T-cell (primary cell): ENCODE measurements at places on chromosomes 3 and 15.

- no peak overlapping the region for H3K4me3 ChIP-seq
- no peaks in the 10 kb centered on the region for H3K36me3 ChIP-seq
- H3K4me1 ChIP-seq: no peaks in the 10 kb centered on the region
- no peak for DNase-seq
These were observed 97.3 kb upstream of the THRB start for GRCh38 chr3:24591661-24592555.

DNA sequence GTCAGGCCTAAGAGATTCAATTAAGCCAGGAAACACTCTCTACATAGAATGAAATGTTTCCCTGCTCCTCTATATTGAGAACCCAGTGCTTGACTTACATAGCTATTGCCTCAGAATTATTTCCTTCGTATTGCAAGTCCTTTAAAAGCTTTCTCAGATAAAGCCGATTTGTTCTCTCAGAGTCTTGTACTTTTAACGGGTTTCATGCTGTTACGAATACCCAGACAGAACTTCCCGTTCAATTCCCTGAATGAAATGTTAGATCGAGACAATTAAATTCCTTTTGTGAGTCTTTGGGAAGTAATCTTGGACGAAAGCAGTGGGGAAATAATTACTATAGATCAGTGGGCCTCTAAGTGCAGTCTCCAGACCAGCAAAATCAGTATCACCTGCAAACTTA is 102.8 kb upstream of the CHL1 start:
- H3K4me3 ChIP-seq: no peak overlapping the region
- H3K27me3 ChIP-seq: no peaks in the 10 kb centered on the region
- no peak overlapping the region for H3K27ac ChIP-seq
- H3K4me1 ChIP-seq: no peaks in the 10 kb centered on the region

GRCh38 chr15:52521682-52522081 is 7.0 kb downstream of the MYO5A start:
- H3K36me3 ChIP-seq: no peaks in the 10 kb centered on the region
- DNase-seq: no peak
- H3K27ac ChIP-seq: no peak overlapping the region
- no peaks in the 10 kb centered on the region for H3K27me3 ChIP-seq
- no peaks in the 10 kb centered on the region for H3K4me1 ChIP-seq

GRCh38 chr3:12357456-12357855 is 68.6 kb downstream of the PPARG start:
- no peaks in the 10 kb centered on the region for H3K27me3 ChIP-seq
- H3K27ac ChIP-seq: no peak overlapping the region
- H3K4me1 ChIP-seq: no peaks in the 10 kb centered on the region
- H3K36me3 ChIP-seq: no peaks in the 10 kb centered on the region
- no peak overlapping the region for H3K4me3 ChIP-seq

DNA sequence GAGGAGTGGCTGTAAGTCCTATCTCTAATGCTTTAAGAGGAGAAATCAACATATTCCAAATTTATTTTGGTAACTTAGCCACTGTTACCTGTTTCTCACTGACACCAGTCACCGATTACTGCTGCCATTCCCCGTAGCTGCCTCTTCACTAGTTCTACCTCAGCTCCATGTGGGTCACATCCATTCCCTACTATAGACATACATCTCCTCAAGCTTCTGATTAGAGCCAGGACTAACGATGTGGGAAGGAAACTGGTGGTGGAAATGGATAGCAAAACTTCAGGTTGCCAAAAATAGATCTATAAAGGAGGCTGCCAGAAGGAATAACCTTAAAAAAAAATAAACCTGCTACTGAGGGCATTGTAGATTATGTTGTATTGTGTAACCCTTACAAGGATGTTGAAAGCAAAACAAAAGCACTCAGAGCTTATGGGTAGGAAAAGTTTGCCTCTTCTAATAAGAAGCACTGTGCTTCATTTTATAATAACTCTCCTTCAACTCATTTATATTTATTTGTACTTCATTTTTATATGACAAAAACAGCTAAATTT is 56.0 kb downstream of the KAT2B start:
- no peaks in the 10 kb centered on the region for H3K27me3 ChIP-seq
- peaks cover 53% of the 10 kb centered on the region for H3K36me3 ChIP-seq
- H3K4me3 ChIP-seq: no peak overlapping the region
- no peak overlapping the region for H3K27ac ChIP-seq
- H3K4me1 ChIP-seq: peaks cover 6% of the 10 kb centered on the region

GRCh38 chr3:158405507-158405906 is 165.5 kb upstream of the MLF1 start:
- H3K27ac ChIP-seq: no peak overlapping the region
- H3K4me1 ChIP-seq: no peaks in the 10 kb centered on the region
- DNase-seq: no peak
- H3K27me3 ChIP-seq: no peaks in the 10 kb centered on the region

DNA sequence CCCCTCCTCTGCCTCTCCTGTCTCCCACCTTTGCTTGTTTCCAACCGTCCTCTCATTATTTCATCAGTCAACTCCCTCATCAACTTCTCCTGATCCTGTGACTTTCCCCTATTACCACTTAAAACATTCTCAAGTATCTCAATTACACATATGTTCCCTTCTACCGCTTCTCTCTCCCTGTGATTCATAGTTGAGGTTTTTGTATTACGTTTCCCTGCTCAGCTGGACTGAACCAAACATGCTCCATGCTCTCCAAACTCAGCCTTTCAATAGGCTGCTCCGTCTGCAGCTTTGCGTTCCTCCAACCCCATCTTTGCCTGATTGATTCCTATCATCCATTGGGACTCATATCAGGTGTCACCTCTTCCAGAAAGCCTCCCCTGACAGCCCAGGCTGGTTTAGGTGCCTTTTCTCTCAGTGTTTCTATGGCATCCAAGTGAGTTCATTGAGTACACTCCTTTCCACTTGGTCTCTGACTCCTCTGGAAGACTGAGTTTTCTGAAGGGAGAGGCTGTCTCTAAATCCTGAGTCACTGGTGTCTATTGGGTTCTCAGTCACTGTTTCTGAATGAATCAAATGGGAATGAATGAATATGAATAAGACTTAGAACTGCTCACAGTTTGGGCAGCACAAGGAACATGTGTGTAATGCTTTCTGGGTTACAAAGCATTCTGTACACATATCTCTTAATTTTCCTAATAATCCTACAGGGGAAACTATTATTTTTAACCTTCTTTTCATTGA is 56.4 kb downstream of the PLD1 start:
- no peaks in the 10 kb centered on the region for H3K36me3 ChIP-seq
- no peak for DNase-seq
- no peak overlapping the region for H3K27ac ChIP-seq
- no peaks in the 10 kb centered on the region for H3K27me3 ChIP-seq
- no peaks in the 10 kb centered on the region for H3K4me1 ChIP-seq

- no peak overlapping the region for H3K4me3 ChIP-seq
- H3K36me3 ChIP-seq: peaks cover 60% of the 10 kb centered on the region
- no peaks in the 10 kb centered on the region for H3K4me1 ChIP-seq
- no peak for DNase-seq
These were observed 60.6 kb downstream of the USP8 start for GRCh38 chr15:50484781-50485180.

DNA sequence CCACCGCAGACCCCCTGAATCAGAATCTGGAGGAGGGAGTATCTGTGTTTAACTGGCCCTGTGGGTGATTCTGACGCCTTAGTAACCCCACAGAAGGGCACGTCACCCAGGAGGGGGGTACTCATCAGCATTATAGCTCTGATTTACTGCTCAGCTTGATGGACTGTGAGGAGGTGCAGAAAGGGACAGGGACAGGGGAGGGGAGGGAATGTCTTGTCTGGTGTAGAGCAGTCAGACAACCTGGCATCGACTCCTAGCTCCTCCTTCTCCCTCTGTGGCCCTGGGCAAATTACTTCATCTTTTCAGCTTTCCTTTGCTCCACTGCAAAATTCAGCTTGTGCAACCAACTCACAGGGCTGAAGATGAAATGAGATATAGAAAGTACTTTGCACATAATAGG is 42.3 kb upstream of the GLCE start:
- H3K27ac ChIP-seq: no peak overlapping the region
- H3K4me1 ChIP-seq: peaks cover 14% of the 10 kb centered on the region
- DNase-seq: no peak
- H3K36me3 ChIP-seq: no peaks in the 10 kb centered on the region
- peaks cover 40% of the 10 kb centered on the region for H3K27me3 ChIP-seq
- H3K4me3 ChIP-seq: no peak overlapping the region

- peaks cover 62% of the 10 kb centered on the region for H3K4me1 ChIP-seq
- H3K27me3 ChIP-seq: no peaks in the 10 kb centered on the region
- H3K36me3 ChIP-seq: no peaks in the 10 kb centered on the region
- peak overlapping the region; percentile 15 for H3K4me3 ChIP-seq
- DNase-seq: no peak
- H3K27ac ChIP-seq: no peak overlapping the region
These were observed 2.3 kb downstream of the SETD5 start for GRCh38 chr3:9399746-9400145.

DNA sequence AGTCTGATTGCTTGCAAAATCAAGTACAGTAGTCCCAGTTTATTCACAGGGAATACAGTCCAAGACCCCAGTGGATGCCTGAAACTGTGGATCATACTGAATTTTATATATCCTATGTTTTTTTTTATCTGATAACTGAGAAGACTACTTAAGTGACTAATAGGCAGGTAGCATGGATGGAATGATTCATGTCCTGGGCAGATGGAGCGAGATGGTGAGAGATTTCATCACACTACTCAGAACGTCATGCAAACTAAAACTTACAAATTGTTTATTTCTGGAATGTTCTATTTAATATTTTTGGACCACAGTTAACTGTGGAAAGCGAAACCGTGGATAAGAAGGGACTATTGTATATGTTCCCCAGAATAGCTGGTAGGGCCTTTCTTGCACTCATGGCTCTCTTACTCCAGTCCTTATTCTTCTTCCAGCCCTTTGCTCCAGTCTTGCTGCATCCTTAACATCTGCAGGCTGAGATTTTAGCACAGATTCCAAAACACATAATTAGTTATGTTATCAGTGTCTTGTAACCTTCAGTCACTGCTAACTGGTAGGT is 290.0 kb downstream of the ADAMTSL3 start:
- DNase-seq: no peak
- H3K36me3 ChIP-seq: no peaks in the 10 kb centered on the region
- H3K4me1 ChIP-seq: no peaks in the 10 kb centered on the region
- no peak overlapping the region for H3K4me3 ChIP-seq

GRCh38 chr3:44093531-44093930 is 148.2 kb upstream of the TOPAZ1 start:
- no peaks in the 10 kb centered on the region for H3K27me3 ChIP-seq
- no peaks in the 10 kb centered on the region for H3K4me1 ChIP-seq
- no peaks in the 10 kb centered on the region for H3K36me3 ChIP-seq

- no peaks in the 10 kb centered on the region for H3K27me3 ChIP-seq
- peaks cover 21% of the 10 kb centered on the region for H3K4me1 ChIP-seq
- no peaks in the 10 kb centered on the region for H3K36me3 ChIP-seq
- H3K4me3 ChIP-seq: peak overlapping the region; percentile 64
These were observed 89.3 kb downstream of the LRRK1 start for GRCh38 chr15:101008158-101009139.

DNA sequence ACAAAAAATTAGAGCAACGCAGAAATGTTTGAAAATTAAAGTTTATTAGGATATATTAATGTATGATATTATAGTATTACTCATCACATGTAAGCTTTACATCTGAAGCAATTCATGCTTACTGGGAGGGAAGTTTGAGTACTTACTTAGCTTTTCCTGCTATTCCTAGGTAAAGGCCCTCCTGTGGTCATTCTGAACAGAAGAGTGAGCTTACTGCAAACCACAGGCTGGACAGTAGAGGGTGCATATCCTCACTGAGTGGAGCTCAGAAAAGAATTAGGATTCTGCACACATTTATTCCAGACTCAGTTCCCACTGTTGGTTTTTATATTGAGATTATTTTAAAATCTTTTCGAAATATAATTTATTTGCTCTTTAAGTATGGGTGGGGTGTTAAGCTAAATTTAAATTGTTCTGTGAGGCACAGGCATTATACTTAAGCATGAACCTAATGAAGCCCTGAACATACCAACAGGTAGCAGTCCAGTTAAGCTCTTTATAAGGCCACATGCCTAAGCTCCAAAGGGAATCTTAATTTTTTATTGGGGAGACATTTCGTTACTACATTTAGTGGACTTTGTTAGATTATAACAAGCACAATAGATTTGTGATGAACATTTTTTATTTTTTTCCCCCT is 10.2 kb downstream of the MRPS22 start:
- H3K4me3 ChIP-seq: no peak overlapping the region
- no peaks in the 10 kb centered on the region for H3K27me3 ChIP-seq
- peaks cover 3% of the 10 kb centered on the region for H3K36me3 ChIP-seq
- H3K27ac ChIP-seq: no peak overlapping the region
- no peaks in the 10 kb centered on the region for H3K4me1 ChIP-seq

DNA sequence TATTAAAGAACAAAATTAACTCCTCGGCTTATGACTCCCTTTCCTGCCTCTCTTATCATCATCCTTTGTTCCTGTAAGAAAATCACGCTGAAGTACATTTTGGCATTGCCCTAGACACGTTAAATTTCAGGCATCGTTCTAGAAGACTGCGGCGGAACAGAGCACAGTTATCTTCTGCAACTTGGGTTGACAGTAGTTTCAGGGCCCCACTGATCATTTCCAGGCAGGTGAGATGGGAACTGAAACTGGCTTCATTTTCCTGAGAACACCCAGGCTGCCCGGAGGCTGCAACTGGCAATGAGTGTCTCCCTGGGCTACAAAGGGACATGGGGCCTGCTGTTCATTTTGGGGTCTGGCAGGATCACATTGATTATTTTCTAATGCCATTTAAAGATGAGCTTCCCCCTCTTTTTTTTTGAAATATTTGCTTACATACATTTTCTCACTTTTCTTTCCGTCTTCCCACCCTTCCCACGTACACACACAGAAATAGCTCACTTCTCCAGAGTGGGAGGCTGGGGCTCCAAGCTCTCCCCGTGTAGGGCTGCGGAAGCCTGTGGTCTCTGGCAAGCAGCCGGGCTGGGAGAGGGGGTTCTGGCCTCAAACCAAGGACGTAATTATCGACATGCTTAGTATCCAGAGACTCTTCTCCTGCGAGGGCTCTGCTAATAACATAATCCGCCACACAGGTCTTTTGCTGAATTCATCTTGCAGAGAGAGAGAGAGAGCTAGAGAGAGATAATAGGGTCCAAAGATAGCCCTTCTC is 267.4 kb downstream of the ABHD5 start:
- H3K4me1 ChIP-seq: no peaks in the 10 kb centered on the region
- no peaks in the 10 kb centered on the region for H3K36me3 ChIP-seq
- H3K27ac ChIP-seq: no peak overlapping the region

DNA sequence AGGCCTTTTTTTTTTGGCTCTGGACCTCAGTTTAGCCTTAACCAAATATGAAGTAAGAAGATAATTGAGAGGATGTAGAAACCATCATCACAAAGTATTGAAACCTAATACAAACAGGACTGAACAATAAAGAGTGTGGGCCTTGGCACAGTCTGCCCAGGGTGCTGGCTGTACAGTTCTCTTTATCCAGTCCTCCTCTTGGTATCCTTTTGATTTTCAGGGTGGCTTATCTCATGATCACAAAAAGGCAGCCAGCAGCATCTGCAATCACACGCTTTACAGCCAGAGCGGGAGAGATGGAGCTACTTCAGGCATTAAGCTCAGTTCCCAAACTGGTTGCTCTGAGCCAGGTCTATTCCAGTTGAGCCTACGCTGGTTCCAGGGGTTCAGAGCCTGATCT is 239.7 kb downstream of the RPLP1 start:
- H3K27me3 ChIP-seq: no peaks in the 10 kb centered on the region
- no peak overlapping the region for H3K4me3 ChIP-seq
- no peaks in the 10 kb centered on the region for H3K4me1 ChIP-seq
